ENCODE measurements at places on chromosomes 13 and 19.
A peak's percentile ranks its signal among the peaks of the same experiment; 100 is the strongest.

DNA sequence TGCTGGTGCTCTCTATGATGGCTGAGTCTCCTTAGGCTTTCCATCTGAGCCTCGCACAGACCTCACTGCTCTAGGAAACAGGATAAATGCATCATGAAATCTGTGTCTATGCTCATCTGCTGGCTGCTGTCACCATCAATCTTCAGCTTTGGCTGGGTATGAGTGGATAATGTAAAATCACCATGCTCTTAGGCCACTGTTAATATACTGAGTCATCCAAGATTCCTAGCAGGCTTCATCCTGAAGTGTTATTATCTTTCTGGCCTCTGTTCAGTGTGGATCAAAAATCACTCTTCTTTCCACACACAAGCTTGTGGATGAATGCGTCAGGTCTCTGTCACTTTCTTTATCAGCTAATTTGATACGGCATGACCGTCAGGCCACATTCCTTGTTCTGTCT is 317.4 kb downstream of the NALCN start:
- no peak for DNase-seq

DNA sequence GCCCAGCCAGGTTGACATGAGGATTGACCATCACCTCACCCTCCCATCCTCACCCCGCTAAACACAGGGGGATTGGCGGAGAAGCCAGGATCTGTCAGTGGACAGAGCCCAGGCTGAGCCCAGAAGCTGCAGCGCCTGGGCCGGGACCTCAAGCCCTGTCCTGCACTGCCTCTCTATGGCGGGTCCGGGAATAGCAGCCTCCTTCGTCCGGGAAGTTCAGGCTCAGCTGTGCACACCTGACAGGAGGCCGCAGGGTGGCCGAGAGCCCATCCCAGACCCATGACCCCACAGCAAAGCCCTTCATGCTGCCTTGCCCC is 67.8 kb downstream of the SPACA7 start:
- DNase-seq: peak; percentile 27

- DNase-seq: no peak
Observed at GRCh38 chr13:74836628-74837027, 645.3 kb downstream of the TBC1D4 start.

GRCh38 chr13:95226476-95226875 is 74.8 kb downstream of the ABCC4 start:
- DNase-seq: no peak

- DNase-seq: peak; percentile 18
Observed at GRCh38 chr19:39599116-39599515, 3.2 kb upstream of the LGALS13 start.

DNA sequence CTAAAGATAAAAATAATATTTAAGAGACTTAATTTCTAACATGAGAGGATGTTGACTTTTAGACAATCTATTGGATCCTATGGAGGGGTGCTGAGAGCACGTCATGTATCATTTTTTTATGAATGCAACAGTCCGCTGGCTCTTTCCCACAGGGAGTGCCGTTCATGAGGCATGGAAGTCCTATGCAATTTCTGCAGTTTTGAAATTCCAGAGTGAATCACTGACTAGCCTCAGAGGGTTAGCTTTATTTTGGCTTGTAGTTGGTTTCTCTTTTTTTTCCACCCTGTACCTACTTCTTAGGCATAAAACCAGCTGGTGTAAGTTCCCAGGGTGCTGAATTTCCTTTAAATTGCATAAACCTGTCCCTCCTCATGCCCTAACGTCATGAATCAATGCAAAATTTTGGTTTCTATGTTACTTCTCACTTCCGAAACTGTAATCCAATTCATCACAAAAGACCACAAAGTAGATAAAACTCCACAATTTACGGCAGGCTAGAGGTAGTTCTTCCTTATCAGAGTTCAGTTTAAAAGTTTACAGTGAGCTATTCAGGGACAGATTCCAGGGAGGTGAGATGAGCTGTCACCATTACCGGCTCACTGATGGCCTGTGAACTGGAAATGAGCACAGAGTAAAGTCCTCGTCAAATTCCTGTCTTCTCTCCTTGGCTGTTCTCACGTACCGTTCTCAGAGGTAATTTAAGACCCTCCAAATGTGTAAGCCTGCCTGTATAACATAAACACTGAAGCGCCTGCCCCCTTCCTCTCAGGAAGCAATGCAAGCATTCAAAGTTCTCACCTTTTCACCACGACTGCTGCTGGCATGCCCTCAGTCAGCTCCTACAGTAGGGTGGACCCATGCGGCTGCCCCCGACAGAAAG is 216.6 kb upstream of the SLC10A2 start:
- DNase-seq: no peak

DNA sequence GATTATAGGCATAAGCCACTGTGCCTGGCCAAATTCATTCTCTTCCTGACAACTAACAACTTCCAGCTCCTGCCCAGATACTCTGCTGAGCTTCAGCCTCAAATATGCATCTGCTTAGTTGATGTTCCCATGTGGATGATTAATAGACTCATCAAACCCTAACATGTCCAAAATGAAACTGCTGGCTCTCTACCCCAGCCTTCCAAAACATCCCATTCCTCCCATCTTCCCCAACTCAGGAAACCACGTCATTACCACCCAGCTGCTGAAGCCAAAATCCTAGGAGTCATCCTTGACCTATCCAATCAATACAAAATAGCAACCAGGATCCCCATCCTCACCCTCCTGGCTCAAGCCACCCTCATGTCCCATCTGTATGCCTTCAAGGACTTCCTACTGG is 20.9 kb downstream of the POU2F2 start:
- DNase-seq: no peak

DNA sequence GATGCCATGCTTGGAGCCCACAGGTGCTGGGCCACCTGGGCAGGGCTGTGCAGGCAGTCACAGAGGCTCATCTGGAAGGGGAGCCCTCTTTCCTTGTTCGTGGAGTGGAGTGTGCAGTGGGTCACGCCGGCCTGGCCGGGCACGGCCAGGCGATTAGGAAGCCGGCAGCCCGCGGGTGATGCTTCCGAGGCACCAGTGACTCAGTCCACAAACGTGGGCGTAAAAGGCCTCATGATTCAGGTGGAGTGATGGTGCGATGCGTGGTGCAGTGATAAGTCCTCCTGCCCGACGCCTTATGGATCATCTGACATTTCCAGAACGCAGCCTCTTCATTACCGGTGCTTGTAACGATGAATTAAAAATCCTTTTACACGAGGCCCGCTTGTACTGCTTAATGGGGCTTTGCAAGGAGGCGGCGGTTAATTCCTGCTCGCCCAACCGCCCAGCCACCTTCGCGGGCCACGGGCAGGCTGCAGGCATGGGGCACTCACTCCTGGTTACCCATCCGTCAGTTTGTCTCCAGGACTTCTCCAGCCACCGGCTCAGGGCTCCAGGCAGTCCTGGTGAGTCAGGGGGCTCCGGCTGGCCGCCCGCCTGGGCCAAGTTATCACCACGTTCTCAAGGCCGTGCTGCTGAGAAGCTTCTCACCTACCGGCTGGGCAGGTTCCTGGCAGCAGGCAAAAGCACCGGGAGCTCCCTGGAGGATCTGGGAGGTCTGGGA is 172.4 kb downstream of the KDM4B start:
- no peak for DNase-seq

GRCh38 chr19:16400911-16401591 is 70.7 kb downstream of the EPS15L1 start:
- DNase-seq: peak; percentile 31

DNA sequence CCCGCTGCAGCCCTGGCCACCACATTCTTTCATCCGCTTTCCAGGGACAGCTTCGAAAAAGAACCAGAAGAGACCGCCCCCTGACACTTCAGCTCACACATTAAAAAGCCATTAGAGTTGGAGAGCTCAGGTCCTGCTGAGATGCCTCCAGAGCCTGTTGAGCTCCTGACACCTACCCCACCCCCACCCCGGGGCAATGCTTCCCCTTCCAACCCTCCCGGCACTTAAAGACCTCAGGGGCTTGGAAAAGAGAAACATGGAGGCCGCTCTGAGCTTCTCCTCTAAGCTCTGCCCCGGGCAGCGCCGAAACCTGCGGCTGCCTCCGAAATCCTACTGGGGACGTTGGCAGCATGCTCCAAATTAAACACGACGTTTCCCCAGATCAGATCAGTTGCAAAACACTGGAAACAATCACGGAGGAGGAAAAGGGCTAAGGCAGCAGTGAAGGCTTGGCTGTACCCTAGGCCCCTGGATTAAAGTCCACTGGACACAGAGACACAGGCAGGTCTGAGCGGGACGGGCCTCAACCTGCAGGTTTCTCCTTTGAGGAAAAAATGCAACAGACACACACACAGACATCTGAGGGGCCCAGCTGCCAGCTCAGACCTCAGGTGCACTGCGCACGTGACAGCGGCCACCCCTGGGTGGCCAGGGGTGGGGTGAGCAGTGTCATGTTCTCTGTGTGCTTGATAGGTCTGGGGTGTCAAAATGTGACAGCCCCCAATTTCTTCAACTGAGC is 9.6 kb downstream of the SH3GL1 start:
- DNase-seq: no peak

DNA sequence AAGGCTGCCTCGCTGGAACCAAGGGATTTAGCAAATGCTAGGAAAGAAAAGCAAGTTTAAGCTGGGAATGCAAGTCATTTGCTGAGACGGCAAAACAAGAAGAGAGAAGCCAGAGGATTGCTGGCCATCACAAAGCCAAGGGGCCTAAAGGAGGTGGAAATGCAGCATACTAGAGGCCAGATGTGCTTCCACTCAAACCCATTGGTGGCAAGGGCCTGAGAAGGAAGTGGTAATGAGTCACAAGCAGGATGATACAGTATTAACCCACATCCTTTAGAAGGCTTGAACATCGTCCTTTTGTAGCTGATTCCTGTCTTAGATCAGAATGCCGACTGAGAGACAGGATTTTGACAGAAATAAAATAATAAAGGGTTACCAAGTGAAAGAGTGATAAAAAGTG is 68.2 kb downstream of the ITGBL1 start:
- DNase-seq: no peak

DNA sequence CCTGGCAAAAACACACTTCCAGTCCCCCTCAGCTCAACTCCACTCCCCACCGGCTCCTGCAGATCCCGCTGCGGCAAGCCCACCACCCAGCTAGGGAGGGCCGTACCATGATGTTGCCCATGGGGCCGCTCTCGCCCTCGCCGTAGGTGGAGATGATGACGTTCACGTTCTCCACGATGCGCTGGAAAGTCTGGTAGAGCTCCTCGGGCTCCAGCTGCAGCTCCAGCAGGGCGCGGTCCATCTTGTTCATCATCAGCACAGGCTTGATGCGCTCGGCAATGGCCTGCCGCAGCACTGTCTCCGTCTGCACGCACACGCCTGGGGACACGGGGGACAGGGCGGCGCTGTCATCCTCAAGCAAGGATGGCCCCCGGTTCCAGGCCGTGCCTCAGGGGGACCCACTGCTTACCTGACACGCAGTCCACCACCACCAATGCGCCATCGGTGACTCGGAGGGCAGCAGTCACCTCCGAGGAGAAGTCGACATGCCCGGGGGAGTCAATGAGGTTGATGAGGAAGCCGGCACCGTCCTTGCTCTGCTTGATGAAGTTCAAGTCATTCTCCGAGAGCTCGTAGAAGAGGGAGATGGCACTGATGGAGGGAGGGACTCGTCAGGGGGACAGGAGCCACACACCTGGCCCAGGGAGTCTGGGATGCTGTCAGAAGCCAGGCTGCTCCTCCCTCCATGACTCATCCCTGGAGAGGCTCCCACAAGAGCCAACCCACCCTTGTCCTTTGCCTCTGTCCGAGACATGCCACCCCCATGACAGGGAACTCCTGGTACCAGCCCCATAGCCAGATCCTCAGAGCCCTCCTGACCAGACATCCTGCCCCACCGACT is 2.3 kb downstream of the EEF2 start:
- DNase-seq: no peak

DNA sequence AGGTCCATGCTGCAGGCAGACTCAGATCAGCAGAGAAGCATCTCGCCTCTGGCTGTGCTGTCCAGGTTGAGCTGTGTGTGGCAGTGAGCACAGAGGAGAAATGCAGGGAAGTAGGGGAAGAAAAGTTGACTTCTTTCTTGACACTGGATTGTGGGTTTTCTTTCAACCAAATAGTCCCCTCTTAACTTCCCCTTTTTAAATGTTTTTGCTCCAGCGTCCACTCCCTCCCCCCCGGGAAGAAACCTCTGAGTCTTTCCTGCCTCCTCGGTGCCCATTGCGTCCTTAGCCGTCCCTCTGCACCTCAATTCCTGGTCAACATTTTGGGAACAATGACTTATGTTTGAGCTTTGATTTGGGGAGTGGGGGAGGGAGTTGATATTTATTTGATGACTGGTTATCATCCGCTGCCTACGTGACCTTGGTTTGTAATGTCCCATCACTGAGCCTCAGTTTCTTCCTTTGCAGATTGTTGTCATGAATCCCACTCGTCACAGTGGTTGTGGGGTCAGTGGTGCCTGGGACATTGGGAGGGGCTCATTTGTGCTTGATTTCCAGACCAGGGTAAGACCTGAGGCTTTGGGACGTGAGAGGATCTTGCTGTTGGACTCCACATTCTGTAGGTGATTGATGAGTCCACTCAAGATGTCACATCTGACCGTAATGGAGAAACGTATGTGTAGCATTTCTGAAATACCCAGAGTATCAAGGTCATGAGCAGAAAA is at the start of gene LILRB2:
LILRB2 (minus strand) TSS at position 104 of the 722 bp plus-strand sequence. CDS start 614 bp downstream, outside the sequence.
- peak; percentile 68 for DNase-seq

DNA sequence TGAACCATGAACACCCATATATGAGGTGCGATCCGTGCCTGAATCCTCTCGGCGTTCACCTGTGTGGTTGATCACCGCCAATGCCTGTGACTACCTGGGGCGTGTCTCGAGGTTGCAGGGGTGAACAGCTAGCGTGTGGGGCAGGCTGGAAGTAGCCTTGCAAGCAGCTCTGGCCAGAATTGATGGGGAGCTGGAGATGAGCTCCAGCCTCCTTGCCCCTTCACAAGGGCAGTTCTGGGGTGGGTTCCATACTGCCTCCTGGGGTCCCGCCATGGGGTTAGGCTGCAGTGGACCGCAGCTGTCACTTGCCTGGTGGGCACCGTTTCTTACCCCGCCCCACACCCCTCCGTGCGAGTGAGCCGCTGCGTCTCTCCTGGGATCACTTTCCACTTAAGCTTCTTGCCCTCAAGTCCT is 154.5 kb upstream of the SOX1 start:
- DNase-seq: no peak

- DNase-seq: no peak
Observed at GRCh38 chr13:67137044-67137735, 92.9 kb downstream of the PCDH9 start.

DNA sequence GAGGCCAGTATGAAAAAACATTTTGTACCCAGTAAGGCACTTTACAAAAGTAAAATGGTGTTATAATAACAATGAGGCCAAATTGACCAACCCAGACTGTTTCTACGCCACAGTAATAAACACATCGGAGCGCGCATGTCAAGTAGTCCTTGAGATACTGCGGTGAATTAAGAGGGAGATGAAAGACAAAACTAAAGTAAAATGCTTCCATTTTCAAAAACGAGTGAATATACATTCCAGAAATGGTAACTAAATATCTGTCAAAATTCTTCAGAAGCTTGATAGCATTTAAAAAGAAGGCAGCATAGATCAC is 19.0 kb downstream of the N4BP2L1 start:
- no peak for DNase-seq

- peak; percentile 57 for DNase-seq
Observed at GRCh38 chr19:13835791-13836723, 40.8 kb downstream of the ZSWIM4 start.

GRCh38 chr19:18603255-18603957 is 3.2 kb downstream of the CRLF1 start:
- no peak for DNase-seq

- DNase-seq: no peak
Observed at GRCh38 chr19:18053576-18054219, 33.0 kb downstream of the IL12RB1 start.

GRCh38 chr13:39565036-39565949 is 37.7 kb downstream of the LHFPL6 start:
- peak; percentile 43 for DNase-seq

All from inflammatory macrophage treated with lipopolysaccharide for 4 hours (primary cell).